H1 (cell line): ENCODE measurements at places on chromosomes 1 and 21.

DNA sequence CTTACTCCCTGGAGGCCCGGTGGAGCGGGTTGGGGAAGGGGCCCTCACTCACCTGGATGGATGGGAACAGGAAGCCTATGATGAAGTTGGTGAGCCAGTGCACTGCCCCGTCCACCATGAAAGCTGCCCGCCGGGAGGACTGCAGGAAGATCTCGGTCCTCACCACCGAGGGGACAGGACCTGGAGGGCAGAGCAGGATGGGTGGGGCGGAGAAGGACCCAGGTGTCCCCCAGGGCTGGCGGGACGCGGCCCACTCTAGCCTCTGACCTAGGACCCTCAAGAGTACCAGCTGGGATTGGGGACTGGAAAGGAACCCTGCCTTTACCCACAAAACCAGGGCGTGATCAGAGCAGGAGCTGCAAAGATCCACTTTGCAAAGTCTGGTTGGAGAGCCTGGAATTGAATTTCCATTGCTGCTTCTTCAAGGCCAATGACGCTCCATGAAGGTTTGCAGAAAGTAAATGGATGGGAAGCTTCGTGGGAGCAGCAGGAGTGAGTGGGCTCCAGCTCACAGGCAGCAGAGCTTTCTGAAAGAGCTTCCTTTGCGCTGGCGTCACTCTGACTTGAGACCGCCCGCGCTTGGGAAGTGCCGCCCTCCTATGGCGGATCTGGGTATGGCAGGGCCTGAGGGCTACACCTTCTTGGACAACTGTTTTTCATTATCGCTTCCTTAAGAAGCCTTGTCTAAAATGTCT lies 21.4 kb downstream of the SLC2A7 start:
- no peaks in the 10 kb centered on the region for H3K36me3 ChIP-seq
- no peaks in the 10 kb centered on the region for H3K27me3 ChIP-seq
- no peak overlapping the region for H3K4me3 ChIP-seq

DNA sequence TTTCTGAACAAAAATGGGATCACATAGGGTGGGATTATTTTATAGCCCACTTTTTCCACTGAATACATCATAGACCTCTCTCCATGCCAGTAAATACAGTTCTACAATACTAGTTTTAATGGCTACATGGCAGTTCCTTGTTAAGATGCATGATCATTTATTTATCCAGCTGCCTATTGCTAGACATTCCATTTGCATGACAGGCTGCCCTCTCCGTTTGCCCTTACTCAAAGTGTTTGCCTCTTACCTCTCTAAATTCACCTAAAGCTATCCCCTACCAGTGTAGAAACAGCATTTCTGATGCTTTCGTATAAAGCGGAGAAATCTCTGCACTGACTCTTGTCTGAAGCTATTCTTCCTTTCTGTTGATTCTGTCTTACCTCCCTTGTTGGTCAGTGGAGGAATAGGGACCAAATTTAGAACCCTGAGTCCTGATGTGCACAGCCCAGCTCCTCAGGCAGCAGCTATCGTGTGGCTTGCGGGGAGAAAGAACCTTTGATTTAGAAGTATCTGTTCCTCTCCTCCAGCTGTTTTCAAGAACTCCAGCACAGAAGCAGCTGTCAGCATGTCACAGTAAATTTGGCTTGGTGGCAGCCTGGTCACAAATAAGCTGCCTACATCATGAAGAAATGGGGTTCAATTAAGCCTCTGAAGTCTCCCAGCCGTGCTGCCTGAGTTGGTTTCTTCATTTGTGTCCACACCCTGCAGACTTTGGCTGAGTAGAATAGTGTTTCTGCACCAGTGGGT lies 337.3 kb downstream of the PRDM2 start:
- no peak for DNase-seq
- H3K27ac ChIP-seq, result no peak overlapping the region
- no peak overlapping the region for H3K4me3 ChIP-seq

- DNase-seq, result no peak
- peak overlapping the region; percentile 66 for H3K4me3 ChIP-seq
- peaks cover 12% of the 10 kb centered on the region; the same call in 1 of the 2 replicates for H3K4me1 ChIP-seq
- H3K27me3 ChIP-seq, result peaks cover 58% of the 10 kb centered on the region
- no peak overlapping the region for H3K27ac ChIP-seq
Observed at GRCh38 chr1:226739696-226740065, 599 bp upstream of the ITPKB start.

DNA sequence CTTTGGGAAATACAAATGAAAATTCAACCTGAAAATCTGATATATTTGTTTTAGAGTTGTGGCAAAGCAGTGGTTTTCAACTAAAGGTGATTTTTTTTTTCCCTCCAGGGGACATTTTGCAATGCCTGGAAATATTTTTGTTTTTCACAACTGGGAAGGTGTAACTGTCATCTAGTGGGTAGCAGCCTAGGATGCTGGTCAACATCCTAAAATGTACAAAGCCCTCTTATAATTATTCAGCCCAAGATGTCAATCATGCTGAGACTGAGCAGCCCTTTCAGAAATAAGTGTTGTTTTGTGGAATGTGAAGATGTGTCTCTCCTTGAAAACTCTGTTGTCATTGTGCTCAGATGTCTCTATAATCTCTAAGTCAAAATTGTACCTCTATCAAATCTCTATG lies 95.2 kb upstream of the NCAM2 start:
- H3K4me3 ChIP-seq, result no peak overlapping the region
- H3K4me1 ChIP-seq, result no peaks in the 10 kb centered on the region
- DNase-seq, result no peak

- DNase-seq, result no peak
- peaks cover 8% of the 10 kb centered on the region for H3K4me1 ChIP-seq
- H3K4me3 ChIP-seq, result no peak overlapping the region
- no peak overlapping the region for H3K27ac ChIP-seq
Observed at GRCh38 chr1:201286445-201286844, 3.1 kb downstream of the PKP1 start.

- H3K27me3 ChIP-seq, result no peaks in the 10 kb centered on the region
- no peaks in the 10 kb centered on the region for H3K36me3 ChIP-seq
- no peak overlapping the region for H3K27ac ChIP-seq
- H3K4me3 ChIP-seq, result no peak overlapping the region
Observed at GRCh38 chr1:25031966-25032667, 102.0 kb upstream of the RUNX3 start.

DNA sequence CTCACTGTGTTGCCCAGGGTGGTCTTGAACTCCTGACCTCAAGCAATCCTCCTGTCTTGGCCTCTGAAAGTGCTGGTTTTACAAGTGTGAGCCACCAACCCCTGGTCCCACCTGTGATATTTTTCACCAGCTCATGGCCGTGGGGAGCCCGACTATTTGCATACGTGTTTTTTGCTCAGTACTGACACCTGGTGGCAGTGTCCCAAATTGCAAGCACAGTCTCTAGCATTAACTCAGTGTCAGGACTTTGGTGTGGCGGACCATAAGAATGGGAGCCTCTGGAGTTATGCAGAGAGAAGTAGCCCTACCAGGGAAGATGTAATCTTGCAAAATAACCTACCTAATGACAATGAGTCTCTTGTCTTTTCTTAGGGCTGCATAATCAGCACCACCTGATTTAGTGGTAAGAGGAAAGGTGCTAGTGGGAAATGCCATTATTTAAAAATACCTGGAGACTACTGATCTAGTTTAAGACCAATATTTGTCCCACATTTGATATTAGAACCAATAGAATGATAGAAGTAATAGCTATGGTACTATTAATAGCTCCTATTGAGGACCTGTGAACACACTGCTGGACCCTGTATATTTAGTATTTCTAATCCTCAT lies 305.4 kb downstream of the DISC1 start:
- H3K4me1 ChIP-seq, result peaks cover 5% of the 10 kb centered on the region
- H3K4me3 ChIP-seq, result no peak overlapping the region
- no peaks in the 10 kb centered on the region for H3K36me3 ChIP-seq

GRCh38 chr1:168865850-168866620 lies 137.0 kb upstream of the DPT start:
- no peaks in the 10 kb centered on the region for H3K27me3 ChIP-seq
- no peak overlapping the region for H3K27ac ChIP-seq
- no peaks in the 10 kb centered on the region for H3K36me3 ChIP-seq
- DNase-seq, result no peak
- H3K4me3 ChIP-seq, result no peak overlapping the region
- no peaks in the 10 kb centered on the region for H3K4me1 ChIP-seq

- no peak overlapping the region for H3K4me3 ChIP-seq
- peaks cover 7% of the 10 kb centered on the region for H3K4me1 ChIP-seq
- H3K27me3 ChIP-seq, result peaks cover 4% of the 10 kb centered on the region
- no peak overlapping the region for H3K27ac ChIP-seq
- DNase-seq, result no peak
- peaks cover 6% of the 10 kb centered on the region for H3K36me3 ChIP-seq
Observed at GRCh38 chr1:39737546-39738169, 1.0 kb upstream of the PPIE start.

DNA sequence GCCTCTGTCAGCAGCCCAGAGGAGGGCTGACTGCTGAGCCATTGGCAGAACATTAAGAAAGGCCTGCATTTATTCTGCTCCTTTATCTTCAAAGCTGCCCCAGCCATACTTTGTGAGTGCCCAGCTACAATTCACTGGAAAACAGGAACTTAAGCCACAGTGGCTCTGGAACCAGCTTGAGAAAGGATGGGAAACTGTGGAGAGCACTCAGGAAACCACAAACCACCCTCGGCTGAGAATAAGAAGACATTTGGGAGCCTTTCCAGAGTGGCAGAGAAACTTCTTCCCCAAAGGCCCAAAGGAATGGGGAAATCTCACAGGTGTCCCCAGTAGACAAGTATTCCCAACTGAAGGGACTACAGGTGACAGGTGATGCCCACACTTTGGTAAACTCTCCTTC lies 1.8 kb downstream of the LAMB3 start:
- no peak overlapping the region for H3K4me3 ChIP-seq
- no peaks in the 10 kb centered on the region for H3K36me3 ChIP-seq
- H3K27me3 ChIP-seq, result no peaks in the 10 kb centered on the region
- no peak for DNase-seq
- H3K4me1 ChIP-seq, result peaks cover 10% of the 10 kb centered on the region

GRCh38 chr1:33326785-33327184 lies 5.9 kb upstream of the A3GALT2 start:
- H3K27ac ChIP-seq, result no peak overlapping the region
- no peak overlapping the region for H3K4me3 ChIP-seq
- DNase-seq, result no peak
- no peaks in the 10 kb centered on the region for H3K27me3 ChIP-seq
- no peaks in the 10 kb centered on the region for H3K4me1 ChIP-seq
- H3K36me3 ChIP-seq, result no peaks in the 10 kb centered on the region; the same call in 1 of the 2 replicates

GRCh38 chr1:77781683-77782082 lies 2.2 kb downstream of the MIGA1 start:
- no peak overlapping the region for H3K4me3 ChIP-seq
- H3K36me3 ChIP-seq, result peaks cover 11% of the 10 kb centered on the region
- no peak overlapping the region for H3K27ac ChIP-seq
- H3K27me3 ChIP-seq, result no peaks in the 10 kb centered on the region
- no peak for DNase-seq
- H3K4me1 ChIP-seq, result no peaks in the 10 kb centered on the region

- no peak for DNase-seq
- H3K4me3 ChIP-seq, result no peak overlapping the region
- H3K4me1 ChIP-seq, result no peaks in the 10 kb centered on the region
- H3K27ac ChIP-seq, result no peak overlapping the region
- H3K27me3 ChIP-seq, result no peaks in the 10 kb centered on the region
Observed at GRCh38 chr1:32372149-32372756, 9.9 kb downstream of the TSSK3 start.

- H3K27ac ChIP-seq, result no peak overlapping the region
- no peaks in the 10 kb centered on the region for H3K27me3 ChIP-seq
- DNase-seq, result no peak
- H3K36me3 ChIP-seq, result no peaks in the 10 kb centered on the region
- no peaks in the 10 kb centered on the region for H3K4me1 ChIP-seq
Observed at GRCh38 chr1:229769809-229770208, 143.8 kb downstream of the URB2 start.
